Fibroblast of skin of left biceps (primary cell): ENCODE measurements at places on chromosomes 5 and 9.
A peak's percentile ranks its signal among the peaks of the same experiment; 100 is the strongest.

DNA sequence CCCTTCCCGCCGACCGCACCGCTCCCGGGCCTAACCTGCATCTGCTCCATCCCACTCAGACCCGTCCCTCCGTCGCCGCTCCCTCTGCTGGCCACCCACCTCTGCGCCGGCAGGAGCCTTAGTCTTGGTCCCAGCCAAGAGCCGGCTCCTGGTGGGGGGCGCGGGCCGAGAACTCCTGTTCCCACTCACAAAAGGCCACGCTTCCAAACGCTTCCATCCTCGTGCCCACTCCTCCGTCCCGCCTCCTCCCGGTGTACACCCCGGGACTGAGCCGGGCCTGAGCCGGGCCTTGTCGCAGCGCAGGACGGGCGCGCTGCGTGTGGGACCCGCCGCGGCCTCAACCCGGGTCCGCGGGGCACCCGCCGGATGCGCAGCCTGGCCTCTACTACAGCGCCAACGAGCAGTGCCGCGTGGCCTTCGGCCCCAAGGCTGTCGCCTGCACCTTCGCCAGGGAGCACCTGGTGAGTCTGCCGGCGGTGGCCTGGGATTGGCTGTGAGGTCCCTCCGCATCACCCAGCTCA lies 7.5 kb downstream of the ADAMTS13 start:
- no peak for DNase-seq

DNA sequence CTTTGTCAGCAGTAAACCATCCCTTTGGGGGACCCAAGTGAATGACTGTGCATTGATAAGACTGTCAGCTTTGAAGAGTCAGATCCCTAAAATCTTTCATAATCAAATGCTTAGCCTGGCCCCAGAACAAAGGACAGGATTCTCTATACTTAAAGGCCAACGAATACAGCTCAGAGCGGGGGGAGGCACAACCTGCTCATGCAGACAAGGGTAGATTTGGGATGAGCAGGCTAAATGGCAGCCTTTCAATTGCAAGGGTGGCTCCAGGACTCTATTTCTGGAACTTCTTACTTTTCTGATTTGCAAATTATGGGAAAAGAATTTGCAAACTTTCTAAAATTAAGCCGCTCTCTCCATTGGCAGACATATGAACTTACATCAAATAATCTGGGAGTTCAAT lies 66.4 kb downstream of the ELL2 start:
- no peak for DNase-seq

- DNase-seq: no peak
Observed at GRCh38 chr5:132386644-132387286, 17.3 kb downstream of the SLC22A5 start.

DNA sequence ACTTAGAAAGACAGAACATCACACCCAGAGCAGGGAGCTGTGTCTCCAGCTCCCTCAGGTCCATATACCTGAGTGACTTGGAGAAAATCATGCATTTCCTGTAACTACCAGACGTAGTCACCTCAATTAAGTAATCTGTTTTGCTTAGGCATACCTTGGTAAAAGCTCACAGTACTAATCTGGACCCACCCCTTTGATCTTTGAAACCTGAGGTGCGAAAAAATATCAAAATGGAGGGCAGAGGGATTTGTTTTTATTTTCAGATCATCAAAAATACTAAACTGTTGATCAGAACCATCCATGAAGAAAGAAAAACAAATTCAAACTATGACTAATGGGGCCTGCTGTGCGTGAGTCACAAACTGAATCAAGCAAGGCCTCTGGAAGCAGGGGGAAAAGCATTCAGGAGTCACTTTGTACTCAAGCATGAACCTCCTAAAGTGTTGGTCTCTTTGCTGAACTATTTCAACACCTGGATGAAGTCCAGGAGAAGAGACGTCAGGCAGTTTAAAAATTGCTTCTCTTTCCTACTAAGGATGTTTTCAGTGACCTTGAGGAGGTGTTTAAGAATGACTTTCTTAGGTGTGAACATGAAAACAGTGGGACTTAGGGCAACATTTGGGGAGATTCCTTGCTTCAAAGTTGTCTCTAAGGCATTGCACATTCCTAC lies 76.3 kb downstream of the MUSK start:
- DNase-seq: peak; percentile 95

DNA sequence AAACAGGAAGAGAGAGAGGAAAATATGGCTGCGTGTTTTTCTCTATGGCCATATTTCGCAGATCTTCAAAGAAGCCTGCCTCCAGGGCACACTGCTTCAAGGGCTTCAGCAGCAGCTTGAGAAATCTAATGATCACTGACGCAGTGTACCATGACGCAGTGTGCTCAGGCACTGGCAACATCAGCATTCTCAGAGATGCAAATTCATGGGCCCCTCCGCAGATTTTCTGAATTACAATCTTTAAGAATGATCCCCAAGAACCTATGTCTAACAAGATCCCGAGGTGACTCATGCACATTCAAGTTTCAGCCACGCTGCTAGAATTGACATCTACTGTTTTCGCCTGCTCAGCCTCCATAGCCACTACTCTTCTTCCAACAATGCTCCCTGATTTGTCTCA lies 143.9 kb upstream of the ZNF366 start:
- no peak for DNase-seq

- DNase-seq: peak; percentile 47
Observed at GRCh38 chr9:97990259-97990658, 7.1 kb downstream of the ANP32B start.

- DNase-seq: no peak
Observed at GRCh38 chr5:77224672-77225355, 14.3 kb downstream of the PDE8B start.

GRCh38 chr5:93721511-93721910 lies 19.9 kb downstream of the POU5F2 start:
- DNase-seq: no peak

- no peak for DNase-seq
Observed at GRCh38 chr5:164898705-164899104, 1393.3 kb downstream of the MAT2B start.

DNA sequence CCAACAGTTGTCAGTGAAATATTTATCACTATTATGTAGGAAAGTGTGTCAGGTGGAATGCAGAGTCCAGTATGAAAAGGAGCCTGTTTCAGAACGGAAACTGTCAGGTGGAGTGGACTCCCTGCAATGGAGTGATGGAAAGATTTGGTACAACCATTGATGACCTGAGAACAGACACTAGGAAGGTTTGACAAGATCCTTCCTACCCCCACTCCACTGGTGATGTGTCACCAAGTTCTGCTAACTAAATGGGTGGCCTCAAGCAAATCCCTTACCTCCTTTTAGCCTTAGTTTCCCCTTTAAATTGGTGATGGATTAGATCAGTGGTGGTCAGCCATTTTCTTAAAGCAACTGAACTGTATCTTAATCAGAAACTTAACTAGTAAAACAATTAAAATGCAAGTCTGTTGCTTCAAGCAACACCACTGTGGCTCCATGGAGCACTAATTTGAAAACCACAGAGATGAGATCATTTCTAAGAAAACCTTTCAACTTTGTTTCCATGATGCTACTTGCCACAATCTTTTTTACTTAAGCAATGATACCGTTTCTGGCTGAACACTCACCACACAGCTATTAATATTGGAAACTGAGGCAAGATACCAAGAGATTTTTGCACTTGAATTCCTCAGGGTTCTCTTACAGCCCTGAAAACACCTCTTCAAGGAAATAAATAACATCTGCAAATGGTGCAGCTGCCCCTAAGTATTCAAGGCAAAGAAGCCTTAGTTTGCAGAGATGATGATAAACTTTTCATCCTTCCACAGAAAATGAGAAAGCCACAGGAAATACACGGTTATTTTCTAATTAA lies 140.6 kb downstream of the ERCC6L2 start:
- no peak for DNase-seq

DNA sequence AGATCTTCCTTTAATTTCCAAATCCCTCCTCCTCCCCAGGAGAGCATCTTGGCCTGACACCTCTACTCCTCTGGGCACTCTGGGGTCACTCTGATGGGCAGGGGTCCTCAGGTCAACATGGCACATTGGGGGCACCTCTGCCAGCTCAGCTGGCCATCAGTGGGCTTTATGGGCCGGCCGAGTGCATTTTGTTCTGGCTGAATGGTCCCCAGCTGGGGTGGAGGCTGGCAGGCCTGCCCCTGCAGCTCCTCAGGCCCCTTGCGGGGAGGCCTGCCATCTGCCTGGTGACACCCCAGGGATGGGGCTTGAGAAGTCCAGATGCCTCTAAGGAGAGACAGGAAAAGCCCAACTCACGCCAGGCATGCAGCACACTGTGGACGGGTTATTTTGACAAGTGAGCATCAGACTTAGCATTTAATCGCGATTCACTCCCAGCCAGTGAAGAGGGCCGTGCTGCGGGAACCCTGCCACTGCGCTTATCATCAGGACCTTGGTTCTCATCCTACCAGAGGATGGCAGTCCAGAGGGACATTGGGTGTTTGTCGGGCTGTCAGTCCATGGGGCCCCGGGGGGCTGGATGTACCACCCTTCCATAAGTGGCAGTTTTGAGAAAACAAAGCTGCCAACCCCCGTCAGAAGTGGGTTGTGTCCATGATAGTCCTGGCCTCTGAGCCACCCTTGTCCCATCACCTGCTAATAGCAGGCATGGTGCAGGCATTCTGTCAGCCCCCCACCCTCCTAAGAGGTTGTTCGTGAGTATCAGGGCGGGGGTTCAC lies 21.7 kb downstream of the PHF2 start:
- DNase-seq: no peak

GRCh38 chr5:171495122-171495700 lies 75.8 kb downstream of the FGF18 start:
- DNase-seq: no peak

- DNase-seq: no peak
Observed at GRCh38 chr9:114347675-114348074, 18.0 kb downstream of the ORM2 start.

GRCh38 chr9:132154863-132155567 lies 6.8 kb upstream of the NTNG2 start:
- DNase-seq: no peak

- DNase-seq: no peak
Observed at GRCh38 chr9:95459178-95459577, 57.6 kb downstream of the PTCH1 start.

DNA sequence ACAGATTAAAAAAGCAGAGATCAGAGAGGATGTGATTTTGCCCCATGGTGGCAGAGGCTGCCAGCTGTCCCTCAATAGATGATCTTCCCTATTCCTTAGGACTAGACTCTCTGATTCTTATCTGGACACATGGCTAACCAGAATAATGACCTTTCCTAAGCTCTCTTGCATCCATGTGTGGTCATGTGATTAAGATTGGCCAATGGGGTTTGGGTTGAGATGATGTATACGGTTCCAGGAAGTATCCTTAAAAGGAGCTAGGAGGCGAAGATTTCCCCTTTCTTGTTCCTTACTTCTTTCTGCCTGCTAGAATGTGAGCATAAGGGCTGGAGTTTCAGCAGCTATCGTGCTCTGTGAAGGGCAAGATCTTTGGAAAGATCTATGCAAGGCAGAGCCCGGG lies 39.8 kb downstream of the FOXI1 start:
- no peak for DNase-seq

- DNase-seq: no peak
Observed at GRCh38 chr5:138230981-138231589, 18.0 kb upstream of the CDC23 start.

DNA sequence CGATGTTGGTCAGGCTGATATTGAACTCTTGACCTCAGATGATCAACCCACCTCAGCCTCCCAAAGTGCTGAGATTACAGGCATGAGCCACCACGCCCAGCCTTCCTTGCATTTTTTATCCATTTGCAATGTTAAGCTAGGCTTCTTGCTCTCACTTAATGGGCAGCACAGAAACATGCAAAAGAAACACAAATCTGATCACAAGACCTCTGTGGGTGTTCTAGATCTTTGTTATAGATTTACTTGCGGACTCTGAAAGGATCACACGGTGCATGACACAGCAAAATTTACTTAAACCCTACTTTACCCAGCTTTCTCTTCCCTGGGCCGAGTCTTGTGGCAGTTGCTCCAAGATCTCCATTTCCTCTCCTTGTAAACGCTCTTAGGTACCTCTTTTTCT lies 71.3 kb downstream of the PSAT1 start:
- no peak for DNase-seq

DNA sequence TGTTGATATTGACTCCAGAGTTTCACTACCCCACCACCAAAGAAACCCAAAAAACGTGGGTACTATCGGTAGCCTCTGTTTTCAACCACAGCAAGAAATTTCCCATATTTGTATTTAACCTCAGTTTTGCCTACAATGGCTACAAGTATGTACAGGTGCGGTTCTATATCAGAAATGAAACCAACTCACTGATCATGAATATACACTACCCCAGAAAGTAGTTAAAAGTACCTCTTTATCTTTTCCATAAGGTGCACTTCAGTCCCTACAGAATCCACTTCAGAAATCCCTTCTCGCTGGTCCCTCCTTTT lies 140.6 kb upstream of the SLC12A2 start:
- DNase-seq: no peak

GRCh38 chr5:76332611-76333205 lies 70.4 kb upstream of the IQGAP2 start:
- DNase-seq: no peak

DNA sequence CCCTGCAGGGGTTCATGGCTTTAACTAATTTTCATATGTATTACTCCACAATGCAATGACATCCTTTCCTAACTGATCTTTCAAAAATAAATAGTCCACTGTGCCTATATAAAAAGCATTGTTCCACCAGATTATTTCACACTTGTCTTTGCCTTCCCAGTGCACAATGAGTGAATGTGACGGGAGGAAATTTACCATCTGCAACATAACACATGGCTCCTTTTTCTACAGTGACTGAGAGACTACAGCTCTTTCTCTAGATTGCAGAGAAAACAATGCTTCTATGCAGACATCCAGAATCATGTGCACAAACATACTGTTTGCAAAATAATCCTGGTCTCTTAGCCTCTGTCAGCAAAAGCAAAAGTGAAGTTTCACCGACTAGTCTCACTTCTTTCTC lies 483.7 kb upstream of the PIK3R1 start:
- DNase-seq: no peak

GRCh38 chr9:79268806-79269205 lies 303.0 kb upstream of the TLE4 start:
- no peak for DNase-seq
